ENCODE measurements at places on chromosomes 5 and 9.

DNA sequence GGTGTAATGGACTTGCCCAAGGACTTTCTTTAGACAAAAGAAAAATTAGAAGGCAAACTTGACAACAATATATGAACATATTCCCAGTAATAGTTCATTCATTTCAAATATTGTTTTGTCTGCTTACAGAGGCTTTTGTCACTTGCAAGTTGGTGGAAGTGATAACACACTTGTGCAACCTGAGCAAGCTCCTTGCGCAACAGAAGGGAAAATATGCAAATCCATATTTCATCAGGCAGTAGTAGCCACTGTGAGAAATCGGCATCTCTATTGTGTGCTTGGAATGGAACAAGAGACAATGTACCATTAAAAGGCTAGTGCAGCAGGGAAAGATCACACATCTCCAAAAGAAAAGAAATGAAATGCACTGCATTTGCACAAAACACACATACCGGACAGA, 125.3 kb upstream of the RASEF start:
- DNase-seq = no peak

- no peak for DNase-seq
Measured at GRCh38 chr5:179054036-179054785, 6.0 kb upstream of the ZNF354C start.

GRCh38 chr9:98656511-98656910, 52.2 kb downstream of the GABBR2 start:
- no peak for DNase-seq

GRCh38 chr9:100193078-100193477, 94.0 kb downstream of the INVS start:
- DNase-seq = no peak

DNA sequence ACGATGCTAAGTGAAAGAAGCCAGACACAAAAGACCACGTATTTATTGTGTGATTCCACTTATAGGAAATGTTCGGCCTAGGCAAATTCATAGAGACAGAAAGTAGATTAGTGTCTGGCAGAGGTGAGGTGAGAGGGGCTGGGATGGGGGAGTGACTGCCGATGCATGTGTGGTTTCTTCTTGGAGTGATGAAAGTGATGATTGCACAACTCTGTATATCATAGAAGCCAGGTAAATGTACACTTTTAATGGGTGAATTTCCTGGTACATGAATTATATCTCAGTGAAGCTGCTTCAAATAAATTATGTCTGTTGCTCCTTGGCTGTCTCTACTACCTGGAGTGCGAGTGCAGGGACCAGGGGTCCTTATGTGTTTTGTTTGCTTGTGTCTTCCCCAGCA, 76.2 kb upstream of the PTCH1 start:
- DNase-seq = no peak

GRCh38 chr9:125536167-125536772, 170.7 kb downstream of the MAPKAP1 start:
- DNase-seq = no peak

DNA sequence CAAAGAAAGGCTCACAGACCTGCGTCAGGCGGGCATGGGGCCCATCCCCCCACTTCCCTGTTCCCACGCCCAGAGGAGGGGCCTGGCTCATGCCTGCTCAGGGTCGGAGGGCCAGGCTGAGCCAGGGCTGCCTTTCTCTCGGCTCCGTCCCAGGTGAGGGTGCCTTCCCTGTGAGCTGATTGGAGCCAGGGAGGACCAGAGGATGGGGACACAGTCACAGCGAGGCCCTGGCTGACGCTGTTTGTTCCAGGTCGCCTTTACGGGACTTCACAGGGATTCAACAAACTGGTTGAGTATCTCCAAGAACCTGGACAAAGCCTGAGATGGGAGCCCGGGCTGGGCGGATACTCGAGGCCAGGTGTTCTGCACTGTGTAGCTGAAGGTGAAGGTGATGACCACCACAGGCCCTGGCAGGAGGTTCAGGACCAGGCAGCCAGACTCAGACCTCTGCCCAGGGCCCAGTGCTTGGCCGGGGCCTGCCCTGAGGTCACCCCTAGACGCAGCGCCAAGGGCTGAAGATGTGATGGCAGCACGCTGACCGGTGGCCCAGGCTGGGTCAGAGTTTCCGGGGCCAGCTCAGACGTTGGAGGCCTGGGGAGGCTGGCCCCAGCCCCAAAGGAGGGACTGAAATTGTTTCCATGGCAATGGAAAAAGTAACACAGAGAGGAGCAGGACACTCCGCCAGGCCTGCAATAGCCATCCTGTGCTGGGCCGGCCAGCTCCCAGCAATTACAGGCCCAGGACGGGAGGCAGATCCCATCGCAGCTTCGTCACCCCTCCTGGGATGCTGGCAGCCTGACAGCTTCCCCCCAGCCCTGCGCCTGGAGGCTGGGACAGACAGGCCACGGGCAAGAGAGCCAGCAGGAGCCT, 65.3 kb upstream of the ADAMTS2 start:
- no peak for DNase-seq

DNA sequence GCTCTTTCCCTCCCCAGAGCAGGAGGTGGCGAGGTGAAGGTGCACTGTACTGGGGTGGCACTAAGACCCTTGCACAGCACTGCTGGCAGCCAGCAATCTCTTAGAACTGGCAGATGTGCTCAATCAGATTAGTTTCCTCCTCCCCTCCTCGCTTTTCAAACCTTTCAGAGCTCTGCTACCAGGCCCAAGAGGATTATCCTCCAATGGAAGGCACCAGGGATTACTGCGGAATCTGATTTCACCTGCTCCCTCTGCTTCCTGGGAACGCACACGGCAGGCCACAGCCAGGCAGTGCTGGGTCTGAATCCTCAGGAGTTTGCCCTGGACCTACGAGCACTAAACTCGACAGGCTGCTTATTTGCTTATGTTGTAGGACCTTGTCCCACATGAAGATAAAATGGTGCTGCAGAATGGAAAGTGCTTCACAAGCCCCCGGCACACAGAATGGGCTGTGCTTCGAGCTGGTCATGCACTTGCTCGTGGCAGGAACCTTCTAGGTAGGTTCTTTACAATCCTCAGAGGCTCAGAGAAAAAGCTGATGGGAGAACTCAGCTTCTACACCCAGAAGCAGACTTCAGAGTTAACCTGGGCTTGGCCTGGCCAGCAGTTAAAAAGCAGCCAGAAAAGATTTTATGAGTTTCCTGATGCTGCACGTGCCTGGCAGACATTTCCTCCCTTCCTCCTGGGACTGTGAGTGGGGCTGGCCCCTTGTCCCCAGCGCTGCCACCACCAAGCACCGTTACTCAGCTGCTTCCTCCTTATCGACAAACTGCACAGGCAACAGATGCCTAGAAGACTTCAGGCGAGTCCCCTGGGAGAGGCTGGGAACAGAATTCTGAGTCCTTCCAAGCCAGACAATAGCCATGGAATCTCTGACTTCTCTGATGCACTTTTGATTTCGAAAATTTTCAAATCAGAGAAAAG, 33.1 kb downstream of the FABP6 start:
- no peak for DNase-seq

GRCh38 chr9:115548609-115549260, 430.8 kb upstream of the TNC start:
- no peak for DNase-seq

DNA sequence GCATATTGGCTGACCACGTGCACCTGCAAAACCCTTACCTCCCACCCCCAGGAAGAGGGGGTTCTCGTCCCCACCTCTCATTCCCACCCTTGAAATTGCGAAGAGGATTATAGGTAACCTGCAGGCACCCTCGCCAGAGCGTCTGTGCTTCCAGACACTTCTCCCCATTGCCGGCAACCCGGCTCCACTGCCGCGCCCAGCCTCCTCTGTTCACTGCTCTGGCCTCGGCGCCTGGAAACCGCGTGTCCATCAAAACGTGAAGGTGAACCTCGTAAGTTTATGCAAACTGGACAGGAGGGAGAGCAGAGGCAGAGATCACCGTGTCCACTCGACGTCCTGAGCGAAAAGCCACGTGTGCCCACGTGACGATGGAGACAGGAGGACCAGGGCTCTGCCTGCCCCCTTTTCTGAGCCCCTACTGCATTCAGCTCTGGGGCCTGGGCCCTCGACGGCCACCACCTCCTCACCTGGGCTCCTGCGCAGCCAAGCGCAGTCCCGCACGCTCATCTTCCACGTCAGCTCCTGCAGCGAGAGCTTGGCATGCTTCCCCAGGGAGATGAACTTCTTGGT, 1.9 kb downstream of the TERT start:
- DNase-seq = no peak

DNA sequence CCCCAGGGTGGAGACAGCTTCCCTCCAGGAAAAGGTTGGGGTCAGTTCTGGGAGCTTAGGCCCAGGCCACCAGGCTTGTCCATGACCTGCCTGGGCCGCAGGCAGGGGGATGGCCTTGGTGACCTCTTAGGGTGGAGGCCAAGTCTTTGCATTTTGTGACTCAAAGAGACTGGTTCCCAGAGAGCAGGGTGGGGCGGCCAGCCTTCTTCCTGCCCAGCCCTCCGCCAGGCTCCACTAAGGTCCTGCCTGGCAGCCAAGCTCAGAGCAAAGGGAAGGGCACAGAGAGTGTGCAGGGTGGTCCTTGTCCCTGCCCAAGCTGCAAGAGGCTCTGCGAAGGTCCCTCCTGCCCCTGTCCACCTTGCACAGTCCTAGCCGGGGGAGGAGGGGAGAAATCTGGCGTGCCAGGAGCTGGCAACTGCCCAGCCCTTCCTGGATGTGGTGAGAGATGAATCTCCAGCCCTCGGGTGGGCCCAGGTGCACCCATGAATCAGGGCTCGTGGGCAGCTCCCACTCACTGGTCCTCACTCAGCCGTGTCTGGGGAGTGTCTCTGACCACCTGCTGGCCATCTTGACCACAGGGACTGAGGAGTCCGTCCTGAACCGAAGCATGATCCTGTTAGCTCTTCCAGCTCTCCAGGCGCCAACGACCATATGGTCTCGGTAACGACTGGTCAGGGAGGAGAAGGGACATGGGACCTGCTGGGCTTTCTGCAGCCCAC, 2.3 kb upstream of the PTGDS start:
- DNase-seq = no peak

- no peak for DNase-seq
Measured at GRCh38 chr5:57069115-57069835, 104.6 kb upstream of the GPBP1 start.

DNA sequence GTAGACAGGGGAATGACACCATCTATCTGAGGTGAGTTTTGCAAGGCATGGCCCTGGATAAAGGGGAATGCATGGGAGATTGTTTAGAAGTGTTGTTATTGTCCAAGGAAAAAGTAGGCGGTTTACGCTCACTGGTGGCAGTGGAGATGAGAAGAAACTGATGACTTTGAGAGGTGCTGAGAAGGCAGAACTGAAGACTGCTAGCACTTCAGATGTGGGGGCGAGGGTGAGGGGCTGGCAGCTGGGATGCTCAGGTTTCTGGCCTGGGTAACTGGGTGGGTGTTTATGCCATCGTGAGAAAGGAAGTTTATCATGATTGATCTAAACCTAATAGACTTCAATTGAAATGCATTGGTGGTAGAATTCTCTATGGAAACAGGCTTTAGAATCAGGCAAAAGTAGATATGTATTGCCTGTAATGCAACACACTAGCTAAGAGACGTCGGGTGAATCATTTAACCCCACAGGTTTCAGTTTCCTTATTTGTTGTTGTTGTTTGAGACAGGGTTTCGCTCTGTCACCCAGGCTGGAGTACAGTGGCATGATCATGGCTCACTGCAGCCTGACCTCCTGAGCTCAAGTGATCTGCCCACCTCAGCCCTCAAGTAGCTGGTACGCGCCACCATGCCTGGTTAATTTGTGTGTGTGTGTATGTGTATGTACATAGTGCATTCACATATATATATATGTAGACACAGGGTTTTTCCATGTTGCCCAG, 123.5 kb downstream of the SLC24A2 start:
- no peak for DNase-seq

- DNase-seq = no peak
Measured at GRCh38 chr5:16894236-16895057, 41.6 kb downstream of the MYO10 start.

DNA sequence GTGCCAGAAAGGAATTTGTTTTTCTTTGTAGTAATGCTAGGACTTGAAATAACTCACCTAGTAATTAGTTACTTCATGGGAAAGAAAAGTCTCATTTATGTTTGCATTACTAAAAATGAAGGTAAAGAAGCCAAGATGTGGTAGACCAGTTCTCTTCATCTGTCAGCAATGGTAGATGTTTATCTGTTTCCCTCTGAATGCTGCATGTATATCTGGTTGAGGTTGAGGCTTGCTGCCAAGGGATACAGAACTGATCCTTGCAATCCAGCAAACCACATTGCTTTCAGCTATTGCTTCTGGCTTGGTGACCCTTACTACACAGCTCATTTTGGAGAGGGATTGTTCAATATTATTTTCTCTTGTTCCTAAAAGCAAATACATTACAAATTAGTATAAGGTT, 73.6 kb downstream of the ZNF474 start:
- no peak for DNase-seq

DNA sequence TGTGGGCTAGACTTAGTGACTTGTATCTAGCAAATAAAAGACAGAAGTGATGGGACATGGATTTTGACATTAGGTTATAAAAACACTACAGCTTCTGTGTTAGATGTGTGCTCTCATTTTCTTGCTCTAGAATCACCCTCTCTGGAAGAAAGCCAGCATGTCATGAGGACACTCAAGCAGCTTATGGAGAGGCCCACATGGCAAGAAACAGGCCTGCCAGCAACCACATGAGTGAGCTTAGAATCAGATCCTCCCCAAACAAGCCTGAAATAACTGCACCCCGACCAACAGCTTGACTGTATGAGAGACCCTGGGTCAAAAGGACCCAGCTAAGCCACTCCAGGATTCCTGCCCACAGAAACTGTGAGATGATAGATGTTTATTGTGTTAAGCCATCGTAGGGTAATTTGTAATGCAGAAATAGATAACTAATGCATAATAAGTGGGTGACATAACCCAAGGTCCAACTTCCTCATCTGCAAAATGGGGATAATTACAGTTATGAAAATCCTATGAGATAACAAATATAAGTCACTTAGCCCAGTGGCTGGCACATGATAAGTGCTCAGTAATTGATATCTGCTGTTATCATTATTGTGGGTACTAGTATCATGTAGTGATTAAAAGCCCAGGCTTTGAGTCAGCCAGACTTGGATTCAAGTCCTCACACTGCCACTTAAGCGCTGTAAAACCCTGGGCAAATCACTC, 86.5 kb downstream of the KLHL3 start:
- no peak for DNase-seq

DNA sequence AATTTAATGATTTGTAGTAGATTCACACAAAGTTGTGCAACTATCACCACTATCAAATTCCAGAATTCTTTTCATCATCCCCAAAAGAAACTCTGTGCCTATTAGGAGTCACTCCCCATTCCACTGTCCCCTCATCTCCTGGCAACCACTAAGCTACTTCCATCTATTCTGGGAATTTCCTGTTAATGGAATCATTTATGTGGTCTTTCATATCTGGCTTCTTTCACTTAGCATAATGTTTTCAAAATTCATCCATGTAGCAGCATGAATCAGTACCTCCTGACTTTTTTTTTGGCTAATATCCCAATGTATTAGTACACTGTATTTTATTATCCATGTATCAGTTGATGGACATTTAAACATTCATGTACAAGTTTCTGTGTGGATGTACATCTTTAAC, 157.6 kb downstream of the TTC39B start:
- no peak for DNase-seq

- DNase-seq = no peak
Measured at GRCh38 chr9:16337322-16338029, 533.0 kb downstream of the BNC2 start.

Data from posterior cingulate gyrus (tissue), 11 donors.